Bronchial epithelial cell (primary cell): ENCODE measurements at places on chromosomes 11 and 22.

DNA sequence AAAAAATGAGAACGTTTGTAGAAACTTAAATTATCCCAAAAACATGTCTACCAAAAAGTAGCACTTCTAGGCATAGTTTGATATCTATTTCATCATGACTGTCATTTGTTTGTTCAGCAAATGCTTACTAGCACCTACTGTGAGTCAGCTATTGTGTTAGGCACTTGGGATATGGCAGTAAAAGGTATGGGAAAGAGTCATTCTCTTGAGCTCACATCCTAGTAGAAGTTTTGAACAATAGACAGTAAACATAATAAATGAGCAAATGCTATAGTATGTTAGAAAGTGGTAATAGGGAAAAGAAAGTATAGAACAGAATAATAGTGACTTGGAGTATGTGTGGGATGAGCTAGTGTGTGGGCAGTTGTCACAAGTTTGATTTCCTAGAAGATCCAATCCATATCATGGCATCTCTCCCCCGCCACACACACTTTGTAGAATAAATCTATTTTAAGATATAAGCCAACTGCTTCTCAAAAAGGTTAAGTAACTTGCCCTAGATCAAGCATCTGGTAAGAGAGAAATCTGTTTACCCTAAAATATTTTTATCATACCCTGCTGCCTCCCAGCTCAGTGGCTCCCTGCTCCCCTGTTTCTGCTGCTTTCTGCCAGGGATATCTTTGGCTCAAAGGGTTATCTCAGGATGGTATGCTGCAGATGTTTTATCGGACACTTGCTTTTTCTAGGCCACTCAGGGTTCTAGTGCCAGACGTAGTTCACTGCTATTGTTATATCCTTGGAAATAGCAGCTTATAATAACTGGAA, 129.7 kb downstream of the NCAM1 start:
- peak; percentile 54 for DNase-seq

- DNase-seq, result peak; percentile 40
Measured at GRCh38 chr11:94897330-94897768, 76.0 kb downstream of the CWC15 start.

GRCh38 chr11:76604626-76605241, 65.8 kb downstream of the LRRC32 start:
- DNase-seq, result no peak

DNA sequence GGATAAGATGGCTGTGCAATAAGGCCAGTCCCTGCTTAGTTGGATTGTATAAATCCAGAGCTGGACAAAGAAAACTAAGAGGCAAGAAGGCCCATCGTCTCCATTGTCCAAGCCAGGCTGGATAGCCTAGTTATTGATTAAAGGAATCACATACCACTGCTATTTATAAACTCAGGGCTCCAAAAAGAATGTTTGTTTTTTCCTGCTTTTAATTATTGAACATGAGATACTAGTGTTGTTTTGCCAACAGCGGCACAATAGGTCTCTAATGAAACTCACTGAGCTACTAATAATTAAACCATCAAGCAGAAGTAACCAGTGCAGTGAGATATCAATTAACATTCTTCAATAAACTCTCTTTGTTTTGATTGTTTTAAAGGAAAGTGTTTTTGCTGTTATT, 259.7 kb downstream of the INSC start:
- no peak for DNase-seq

- peak; percentile 55 for DNase-seq
Measured at GRCh38 chr11:74702383-74703007, 28.7 kb downstream of the CHRDL2 start.
